ENCODE measurements at places on chromosomes 16 and 17. TPM values are rescaled to one million over a fixed set of nuclear protein-coding genes. Genes with fewer than 3 reads are reported as not detected.

Gene MEOX1
- total RNA-seq: 0.17 TPM

Gene NGFR
- 0.12 TPM for total RNA-seq

Gene CACNG4
- not detected for total RNA-seq

Gene KRTAP1-4
- total RNA-seq: not detected

Gene CHAD
- total RNA-seq: not detected

Gene SYT17
- total RNA-seq: not detected

Gene HBA1
- total RNA-seq: not detected

Gene EPOP
- 17.6 TPM for total RNA-seq

Data from activated naive CD4-positive, alpha-beta T cell treated with anti-CD3 and anti-CD28 coated beads for 36 hours (primary cell).